ENCODE measurements at places on chromosomes 3 and 15. TPM values are rescaled to one million over a fixed set of nuclear protein-coding genes. Genes with fewer than 3 reads are reported as not detected.

DNA sequence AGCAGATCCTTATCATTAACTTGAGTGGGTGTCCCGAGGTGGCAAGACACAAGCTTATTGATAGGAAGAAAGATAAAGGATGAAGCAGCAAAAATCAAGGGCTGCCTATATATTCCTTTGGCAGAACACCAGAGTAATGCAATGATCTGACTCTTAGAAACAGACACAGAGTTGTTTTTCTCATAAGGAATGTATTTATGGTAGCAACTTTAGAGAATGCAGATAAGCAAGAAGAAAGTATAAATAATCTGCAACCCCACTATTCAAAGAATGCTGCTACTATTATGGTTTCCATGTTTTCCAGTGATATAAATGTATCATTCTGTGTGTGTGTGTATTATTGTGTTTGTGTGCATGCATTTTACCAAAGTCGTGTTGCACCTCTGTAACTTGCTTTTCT is 208.3 kb downstream of the THSD4 start:
- DNase-seq, result no peak

POLG gene
- 134 TPM for total RNA-seq

- no peak for DNase-seq
Observed at GRCh38 chr15:57873564-57874209, 167.2 kb downstream of the POLR2M start.

VIPR1 gene
- 0.80 TPM for total RNA-seq

GRCh38 chr15:33831646-33832045 is 136.7 kb upstream of the CHRM5 start:
- no peak for DNase-seq

- peak; percentile 64 for DNase-seq
Observed at GRCh38 chr3:30779686-30780287, 114.7 kb downstream of the GADL1 start.

DNA sequence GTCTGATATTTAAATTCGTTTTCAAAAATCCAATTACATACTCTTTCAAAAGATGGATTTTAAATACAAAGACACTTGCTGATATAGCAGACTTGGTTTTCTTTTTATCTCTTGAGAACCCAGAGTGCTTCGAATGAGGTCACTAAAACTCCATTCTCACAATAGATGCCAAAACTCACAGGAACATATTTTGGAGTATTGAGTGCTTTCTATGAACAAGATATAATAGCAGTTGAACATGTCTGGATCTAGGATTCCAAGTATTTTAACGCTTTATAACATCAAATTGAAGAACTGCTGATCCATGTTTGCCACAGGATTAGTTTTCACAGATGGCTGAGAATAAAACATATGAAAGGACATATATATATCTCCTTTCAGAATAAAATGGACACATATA is 113.2 kb downstream of the SAMMSON start:
- DNase-seq, result no peak

GRCh38 chr3:161265916-161266571 is 44.9 kb downstream of the NMD3 start:
- no peak for DNase-seq

DNA sequence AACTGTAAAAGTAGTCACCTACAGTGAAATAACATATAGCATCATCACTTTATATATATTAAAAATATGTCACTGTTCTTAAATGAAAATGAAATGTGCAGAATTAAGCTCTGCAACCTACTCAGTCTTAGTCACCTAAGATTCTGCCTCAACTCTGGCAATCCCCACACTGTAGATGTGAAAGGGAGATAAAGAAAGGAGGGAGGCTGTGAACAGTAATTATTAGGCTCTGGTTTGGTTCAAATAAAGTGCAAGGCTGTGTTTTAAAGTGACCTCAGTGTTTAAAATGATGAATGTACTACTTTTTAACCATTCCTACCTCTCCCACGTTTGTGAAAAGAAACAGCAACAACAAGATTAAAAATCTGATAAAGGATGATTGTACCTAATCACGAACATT is 72.2 kb downstream of the ATP8B4 start:
- DNase-seq, result no peak

GRCh38 chr15:48177383-48177765 is 721 bp downstream of the MYEF2 start:
- DNase-seq, result peak; percentile 59

GRCh38 chr3:128078322-128078721 is 26.1 kb downstream of the SEC61A1 start:
- DNase-seq, result no peak

DNA sequence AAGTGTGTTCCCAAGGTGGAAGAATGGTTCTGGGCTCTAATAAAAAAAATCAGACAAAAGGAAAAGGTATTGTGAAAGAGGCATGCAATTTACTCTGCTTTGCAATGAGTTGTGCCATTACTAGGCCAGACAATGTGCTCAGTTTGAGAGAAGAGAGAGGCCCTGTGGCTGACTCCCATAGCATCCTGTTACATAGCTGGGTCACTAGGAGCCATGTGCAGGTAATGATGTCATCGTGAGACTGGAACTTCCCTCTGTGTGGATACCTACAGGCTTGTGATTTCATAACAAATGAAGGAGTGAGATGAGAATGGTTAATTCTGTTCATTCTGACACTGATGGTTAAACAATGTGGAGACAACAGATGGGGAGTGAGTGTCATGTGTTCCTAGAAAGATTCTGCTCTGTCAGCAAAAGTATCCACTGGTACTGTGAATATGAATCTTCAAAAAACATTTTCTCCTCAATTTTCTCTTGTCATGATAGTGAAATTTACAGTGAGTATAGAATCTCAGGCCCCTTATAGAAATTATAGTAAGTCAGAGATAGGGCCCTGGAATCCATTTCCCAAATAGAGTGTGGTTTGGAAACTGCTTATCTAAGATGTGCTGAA is 648.7 kb upstream of the DPPA4 start:
- DNase-seq, result no peak

GRCh38 chr3:39910826-39911464 is 101.5 kb downstream of the MYRIP start:
- DNase-seq, result no peak

GRCh38 chr3:108959017-108959416 is 5.3 kb upstream of the GUCA1C start:
- no peak for DNase-seq

PLCB2 gene
- 95.7 TPM for total RNA-seq

DNA sequence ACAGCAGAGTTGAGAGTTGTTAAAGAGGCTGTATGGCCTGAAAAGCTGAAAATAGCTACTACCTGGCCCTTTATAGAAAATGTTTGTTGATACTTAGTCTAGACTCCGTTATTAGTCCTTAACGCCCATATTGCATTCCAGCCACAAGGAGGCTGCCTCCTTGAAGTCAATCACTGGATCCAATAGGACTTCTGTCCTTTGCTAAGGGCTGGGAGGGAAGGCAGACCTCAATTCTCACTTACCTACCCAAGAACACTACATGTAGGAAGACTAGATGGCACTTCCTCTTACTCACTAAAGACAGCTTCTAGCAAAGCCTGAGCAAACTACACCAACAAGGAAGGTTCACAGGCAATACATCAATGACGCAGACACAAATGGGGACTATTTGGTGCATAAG is 139.5 kb upstream of the HACD2 start:
- DNase-seq, result no peak

- DNase-seq, result peak; percentile 53
Observed at GRCh38 chr3:14117468-14118399, 6.9 kb downstream of the CHCHD4 start.

SKOR1 gene
- total RNA-seq, result 0.09 TPM

DNA sequence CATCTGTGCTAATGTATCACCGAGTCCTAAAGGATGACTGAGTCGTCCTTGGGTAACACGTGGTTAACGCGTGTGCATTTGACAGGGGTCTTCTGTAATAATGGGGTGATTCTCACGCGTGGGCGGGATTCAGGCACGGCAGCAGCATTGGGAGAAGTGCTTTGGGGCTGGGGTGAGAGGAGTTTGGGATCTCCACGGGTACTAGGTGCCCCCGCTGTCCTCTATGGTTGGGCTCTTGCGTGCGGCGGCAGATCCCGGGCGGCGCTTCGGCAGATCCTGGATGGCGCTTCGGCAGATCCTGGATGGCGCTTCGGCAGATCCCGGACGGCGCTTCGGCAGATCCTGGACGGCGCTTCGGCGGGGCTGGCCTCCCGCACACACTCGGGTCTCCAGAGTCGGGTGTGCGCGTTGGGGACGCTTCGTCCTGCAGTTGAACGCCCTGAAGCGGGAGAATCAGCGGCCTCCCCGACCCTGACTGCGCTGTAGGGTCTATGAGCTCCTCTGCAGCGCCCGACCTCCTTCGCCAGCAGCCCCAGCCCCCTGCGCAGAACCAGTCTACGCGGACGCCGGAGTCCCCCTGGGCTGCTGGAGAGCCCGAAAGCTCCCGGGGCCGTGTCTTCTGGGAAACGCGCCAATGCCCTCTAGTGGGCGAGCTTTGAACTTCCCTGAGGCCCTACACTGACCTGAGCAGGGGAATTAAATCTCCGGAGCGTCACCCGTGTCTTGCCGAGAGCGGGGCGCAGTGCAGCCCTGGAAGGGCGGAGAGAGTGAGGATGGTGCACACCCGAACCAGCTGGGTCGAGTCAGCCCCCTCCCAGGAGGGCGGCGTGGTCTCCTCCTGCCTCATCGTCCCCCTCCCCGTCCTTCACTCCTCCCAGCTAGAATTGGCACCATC is 48.1 kb upstream of the EPHB3 start:
- peak; percentile 95 for DNase-seq

SERPINI1 gene
- total RNA-seq, result 0.49 TPM

All from activated CD4-positive, alpha-beta T cell treated with anti-CD3 and anti-CD28 coated beads, Interleukin-2, amount 10 ng/mL, durations not matched to agents 24 days and 14 days (primary cell).